Activated T-cell treated with anti-CD3 and anti-CD28 coated beads, Interleukin-2, amount 50 U/mL, for 72 hours (primary cell): ENCODE measurements at places on chromosomes 6 and 20. TPM values are rescaled to one million over a fixed set of nuclear protein-coding genes. Genes with fewer than 3 reads are reported as not detected.
A peak's percentile ranks its signal among the peaks of the same experiment; 100 is the strongest.

The ULBP3 gene
- 1.1 TPM for total RNA-seq

The CST4 gene
- total RNA-seq: not detected

The PSORS1C1 gene
- total RNA-seq: 0.67 TPM

DNA sequence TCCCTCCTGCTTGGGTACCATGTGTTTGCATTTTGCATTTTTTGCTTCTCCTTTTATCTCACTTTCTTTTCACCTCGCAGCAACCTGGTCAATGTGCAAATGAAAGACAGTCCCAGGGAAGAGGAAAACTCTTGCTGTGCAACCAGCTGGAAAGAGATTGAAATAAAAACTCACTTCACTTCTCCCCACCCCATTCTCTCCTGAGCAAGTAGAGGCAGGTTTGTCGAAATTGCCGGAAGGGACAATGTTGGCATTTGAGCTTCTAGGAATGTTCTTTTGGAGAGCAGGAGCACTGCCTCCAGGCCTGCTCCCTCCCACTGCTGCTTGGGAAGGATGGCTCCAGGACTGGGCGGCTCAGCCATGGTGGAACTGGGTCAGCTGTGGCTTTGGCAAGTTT, 30.6 kb downstream of the KCNG1 start:
- H3K27ac ChIP-seq: no peak overlapping the region
- no peak for DNase-seq
- no peaks in the 10 kb centered on the region for H3K36me3 ChIP-seq
- H3K4me1 ChIP-seq: peaks cover 7% of the 10 kb centered on the region

DNA sequence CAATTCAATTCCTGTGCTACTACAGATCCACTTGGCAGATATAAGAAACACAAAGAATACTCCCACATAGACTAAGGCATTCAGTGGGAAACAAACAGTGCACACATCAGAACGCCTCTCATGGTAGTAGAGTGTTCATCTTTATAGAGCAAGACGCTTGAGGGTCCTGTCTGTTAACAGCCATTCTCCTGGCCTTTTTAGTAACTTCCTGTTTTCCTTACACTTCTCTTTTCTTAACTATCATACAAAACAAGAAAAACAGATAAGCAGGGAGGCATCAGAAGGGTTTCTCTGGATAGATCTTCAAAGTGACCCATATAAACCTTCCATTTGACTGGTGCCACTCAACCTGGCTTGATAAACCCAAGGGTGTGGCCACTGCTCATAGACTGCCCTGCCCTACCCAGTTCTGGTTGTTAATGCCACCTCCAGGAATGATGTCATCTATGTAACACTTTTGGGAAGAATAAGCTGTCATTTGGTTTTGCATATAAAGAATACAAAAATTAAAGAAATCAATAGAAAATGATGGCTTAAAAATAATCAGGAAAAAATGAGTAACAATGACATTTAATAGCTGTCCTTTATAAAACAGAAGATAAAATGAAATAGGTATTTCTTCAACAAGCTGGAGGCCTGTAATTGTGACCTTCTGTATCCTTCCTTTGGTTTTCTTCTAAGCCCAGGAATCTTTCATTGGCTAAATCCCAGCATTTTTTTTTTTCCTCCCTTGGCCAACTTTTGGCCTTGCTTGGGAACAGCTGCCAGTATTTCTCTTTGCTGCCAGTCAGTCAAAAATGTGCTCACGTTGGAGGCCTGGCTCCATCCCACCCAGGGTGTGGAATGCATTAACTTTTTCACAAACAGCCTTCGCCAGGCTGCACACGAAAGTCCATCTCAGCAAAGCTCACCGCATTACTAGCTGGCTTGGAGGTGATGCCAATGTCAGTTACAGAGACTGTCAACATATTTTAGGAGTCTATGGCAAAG, 103.5 kb downstream of the GJA10 start:
- DNase-seq: no peak
- H3K4me3 ChIP-seq: no peak overlapping the region
- H3K4me1 ChIP-seq: peaks cover 57% of the 10 kb centered on the region
- peaks cover 12% of the 10 kb centered on the region for H3K36me3 ChIP-seq
- peak overlapping the region; percentile 52 for H3K27ac ChIP-seq

DNA sequence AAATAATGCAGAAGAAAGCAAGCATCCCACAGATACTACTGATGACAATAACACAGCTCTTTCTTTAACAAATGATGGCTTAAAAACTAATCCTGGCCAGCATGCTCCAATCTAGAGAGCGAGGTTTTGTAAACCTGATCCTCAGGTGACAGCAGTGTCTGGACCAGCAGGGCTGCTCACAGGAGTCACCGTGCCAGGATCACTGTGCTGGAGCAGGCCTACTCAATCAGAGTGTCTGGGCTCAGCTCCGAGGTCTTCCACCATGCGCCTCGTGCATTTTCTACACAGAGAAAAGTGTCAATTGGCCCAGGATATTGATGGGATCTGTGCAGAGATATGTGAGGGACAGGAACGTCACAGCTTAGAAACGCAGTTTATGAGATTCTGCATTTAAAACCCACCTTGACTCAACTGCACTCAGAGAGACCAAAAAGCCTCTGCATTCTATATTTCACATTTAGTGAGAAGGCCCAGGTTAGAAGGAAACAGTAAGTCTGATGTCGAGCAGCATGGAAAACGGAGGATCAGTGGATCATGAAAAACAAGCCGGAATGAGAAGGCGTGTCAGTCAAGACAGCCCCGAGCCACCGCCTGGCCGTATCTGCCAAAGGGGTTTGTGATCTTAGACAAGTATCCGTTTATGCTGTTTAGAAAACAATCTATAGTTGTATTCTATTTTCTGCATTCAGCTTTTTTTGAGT, 7.8 kb downstream of the RAMACL start:
- H3K27ac ChIP-seq: no peak overlapping the region
- H3K36me3 ChIP-seq: peaks cover 5% of the 10 kb centered on the region
- no peaks in the 10 kb centered on the region for H3K4me1 ChIP-seq
- no peak for DNase-seq
- no peak overlapping the region for H3K4me3 ChIP-seq

DNA sequence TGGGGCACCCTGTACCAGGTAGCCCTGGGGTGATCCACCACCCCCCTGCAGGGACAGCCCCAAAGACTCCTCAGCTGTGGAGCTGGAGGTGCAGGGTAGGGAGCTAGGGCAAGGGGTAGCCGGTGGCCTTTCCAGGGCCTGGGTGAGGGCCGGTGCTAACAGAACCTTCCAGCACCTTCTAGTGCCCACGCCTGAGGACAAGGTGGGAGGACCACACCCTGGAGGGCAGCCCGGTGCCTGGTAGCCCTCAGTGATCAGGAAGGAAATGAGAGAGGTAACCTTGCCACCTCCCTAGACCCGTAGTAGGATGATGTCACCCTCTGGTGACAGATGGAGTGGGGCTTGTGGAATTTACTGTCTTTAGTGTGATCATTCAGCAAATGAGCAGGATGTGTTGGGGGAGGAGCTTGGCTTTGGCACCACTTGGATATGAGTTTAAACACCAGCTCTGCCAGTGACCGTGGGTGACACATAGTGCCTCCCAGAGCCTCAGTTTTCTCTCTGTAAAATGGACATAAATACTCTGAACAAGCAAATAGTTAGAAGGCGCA, 187.7 kb downstream of the NFATC2 start:
- no peak overlapping the region for H3K4me3 ChIP-seq
- no peaks in the 10 kb centered on the region for H3K36me3 ChIP-seq
- peaks cover 7% of the 10 kb centered on the region for H3K27me3 ChIP-seq
- H3K4me1 ChIP-seq: peaks cover 6% of the 10 kb centered on the region
- no peak overlapping the region for H3K27ac ChIP-seq
- DNase-seq: no peak

GRCh38 chr6:146693342-146693741, 94.6 kb downstream of the ADGB start:
- DNase-seq: no peak
- no peaks in the 10 kb centered on the region for H3K36me3 ChIP-seq
- peaks cover 9% of the 10 kb centered on the region for H3K27me3 ChIP-seq
- no peak overlapping the region for H3K4me3 ChIP-seq

DNA sequence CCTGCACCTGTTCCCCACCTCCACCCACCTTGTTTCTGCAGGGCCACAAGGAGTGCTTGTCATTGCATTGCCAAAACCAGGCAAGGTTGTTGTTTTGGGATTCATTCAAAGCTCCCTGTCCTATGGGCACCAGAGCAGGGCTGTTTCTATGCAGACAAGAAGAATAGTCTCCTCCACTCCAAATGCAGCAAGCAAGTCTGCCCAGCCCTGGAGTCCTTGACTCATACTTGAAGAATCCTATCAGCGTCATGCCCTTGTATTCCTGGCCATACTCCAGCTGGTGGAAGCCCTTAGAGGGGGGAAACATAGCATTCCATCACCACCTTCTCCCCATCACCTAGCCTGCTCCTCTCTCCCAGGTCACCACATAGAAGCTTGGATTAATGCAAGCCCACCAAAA, 145.3 kb upstream of the ECI2 start:
- H3K36me3 ChIP-seq: no peaks in the 10 kb centered on the region
- DNase-seq: no peak
- H3K4me3 ChIP-seq: no peak overlapping the region

GRCh38 chr20:43727980-43728590, 1.3 kb upstream of the GTSF1L start:
- no peaks in the 10 kb centered on the region for H3K27me3 ChIP-seq
- DNase-seq: no peak
- peaks cover 4% of the 10 kb centered on the region for H3K36me3 ChIP-seq
- no peak overlapping the region for H3K27ac ChIP-seq
- peaks cover 47% of the 10 kb centered on the region for H3K4me1 ChIP-seq

GRCh38 chr20:10466325-10466724, 31.2 kb downstream of the SLX4IP start:
- H3K27ac ChIP-seq: no peak overlapping the region
- peaks cover 13% of the 10 kb centered on the region for H3K36me3 ChIP-seq
- H3K27me3 ChIP-seq: no peaks in the 10 kb centered on the region
- H3K4me3 ChIP-seq: no peak overlapping the region
- no peak for DNase-seq

DNA sequence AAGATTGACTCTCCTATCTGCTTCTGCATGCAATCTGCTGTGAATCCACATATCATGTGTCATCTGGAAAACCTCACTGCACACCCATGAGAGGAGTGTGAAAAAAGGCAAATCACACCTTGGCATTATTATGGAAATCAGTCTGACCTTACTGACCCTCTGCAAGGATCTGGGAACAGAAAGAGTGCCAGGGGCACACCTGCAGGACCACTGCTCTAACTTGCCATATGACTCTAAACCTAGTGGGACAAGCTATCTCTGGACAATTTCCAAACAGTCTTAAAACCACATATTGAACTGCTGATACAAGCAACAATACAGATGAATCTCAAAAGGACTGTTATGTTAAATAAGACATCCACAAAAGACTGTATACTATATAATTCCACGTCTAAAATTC, 50.3 kb downstream of the ABHD12 start:
- H3K27me3 ChIP-seq: no peaks in the 10 kb centered on the region
- H3K4me3 ChIP-seq: no peak overlapping the region
- H3K36me3 ChIP-seq: no peaks in the 10 kb centered on the region

DNA sequence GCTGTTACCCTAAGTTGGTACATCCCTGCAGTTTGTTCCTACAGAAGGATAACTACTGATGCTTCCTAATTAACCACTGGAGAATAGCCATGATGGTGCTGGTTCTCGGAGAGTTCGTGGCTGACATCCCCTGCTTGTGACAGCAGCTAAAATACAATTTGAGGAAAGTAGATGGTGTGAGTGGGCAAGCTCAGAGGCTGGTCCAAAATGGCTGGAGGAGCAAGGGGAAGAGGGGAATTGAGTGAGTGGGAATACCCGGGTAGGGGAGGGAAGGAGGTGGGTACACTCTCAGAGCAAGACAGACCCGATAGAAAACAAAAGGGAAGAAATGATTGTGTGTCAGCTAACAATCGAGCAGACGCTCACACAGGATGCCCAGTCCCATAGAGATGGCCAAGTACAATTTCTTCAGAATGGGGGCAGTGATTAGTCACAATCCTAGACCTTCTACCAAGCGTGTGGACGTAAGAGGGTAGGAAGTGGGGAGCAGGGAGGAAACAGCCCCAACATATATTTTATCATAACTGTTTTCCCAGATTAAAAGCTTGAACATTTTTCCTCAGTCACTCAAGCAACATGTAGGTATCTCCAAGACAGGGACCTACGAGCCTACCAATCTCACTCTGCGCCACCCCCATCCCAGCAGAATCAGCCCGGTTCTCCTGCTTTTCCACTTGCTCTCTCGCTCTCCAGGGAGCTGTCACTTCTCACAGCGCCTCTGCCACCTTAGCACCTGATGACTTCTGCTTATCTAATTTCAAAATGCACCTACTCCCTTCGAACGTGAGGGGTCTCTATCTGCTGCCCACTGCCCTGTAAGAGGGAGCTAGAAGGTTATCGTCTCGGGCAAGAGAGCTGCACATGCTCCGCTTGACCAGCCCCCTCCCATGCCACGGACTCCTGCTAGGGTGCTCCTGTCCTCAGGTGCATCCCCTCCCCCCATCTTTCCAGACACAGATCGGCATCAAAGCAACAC, 26.2 kb downstream of the RIPOR2 start:
- H3K27ac ChIP-seq: peak overlapping the region; percentile 88
- H3K4me3 ChIP-seq: peak overlapping the region; percentile 83
- H3K27me3 ChIP-seq: no peaks in the 10 kb centered on the region
- peaks cover 94% of the 10 kb centered on the region for H3K4me1 ChIP-seq
- H3K36me3 ChIP-seq: peaks cover 4% of the 10 kb centered on the region

DNA sequence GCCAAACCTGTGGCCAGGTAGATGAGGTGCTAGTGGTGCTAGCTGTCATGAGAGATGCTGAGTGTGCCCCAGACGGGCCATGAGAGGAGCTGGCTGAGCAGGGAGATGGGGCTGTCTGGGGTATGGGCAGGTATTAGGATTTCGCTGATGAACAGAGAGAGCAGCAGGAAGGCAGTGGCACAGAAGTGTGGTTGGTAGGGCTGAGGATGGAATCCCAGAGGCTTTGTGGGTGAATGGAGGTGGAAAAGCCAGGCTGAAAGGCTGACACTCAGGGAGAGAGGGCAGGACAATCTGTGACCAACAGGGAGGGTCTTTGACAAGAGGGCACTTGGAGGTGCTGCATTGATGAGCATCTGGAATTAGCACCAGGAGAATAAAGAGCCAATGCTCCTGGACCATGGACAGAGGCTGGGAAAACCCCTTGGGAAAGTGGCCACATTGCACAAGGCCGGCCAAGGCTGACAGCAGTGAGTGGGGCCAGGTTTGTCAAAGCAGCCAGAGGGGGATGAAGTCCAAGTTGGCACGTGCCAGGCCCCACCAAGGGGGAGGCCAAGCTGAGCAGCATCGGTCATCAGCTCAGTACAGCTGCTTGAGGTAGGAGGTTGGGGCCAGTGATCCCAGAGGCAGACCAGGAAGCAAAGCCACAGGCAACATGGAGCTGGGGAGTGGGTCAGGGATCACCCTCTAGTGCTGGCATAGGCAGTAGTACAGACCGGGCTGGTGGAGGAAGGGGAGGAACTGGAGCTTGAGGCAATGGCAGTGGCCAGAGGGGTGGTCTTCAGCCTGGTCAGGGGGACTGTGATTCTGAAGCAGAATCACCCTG, 19.7 kb upstream of the SGK2 start:
- H3K4me3 ChIP-seq: no peak overlapping the region
- no peaks in the 10 kb centered on the region for H3K4me1 ChIP-seq
- DNase-seq: no peak
- no peaks in the 10 kb centered on the region for H3K36me3 ChIP-seq
- no peaks in the 10 kb centered on the region for H3K27me3 ChIP-seq
